ENCODE measurements at places on chromosomes 12 and 14.

- no peak for DNase-seq
Observed at GRCh38 chr14:88746052-88746451, 46.7 kb downstream of the EML5 start.

- no peak for DNase-seq
Observed at GRCh38 chr12:113244478-113244958, 23.3 kb downstream of the TPCN1 start.

- DNase-seq, result no peak
Observed at GRCh38 chr14:32662211-32662610, 276.5 kb upstream of the NPAS3 start.

DNA sequence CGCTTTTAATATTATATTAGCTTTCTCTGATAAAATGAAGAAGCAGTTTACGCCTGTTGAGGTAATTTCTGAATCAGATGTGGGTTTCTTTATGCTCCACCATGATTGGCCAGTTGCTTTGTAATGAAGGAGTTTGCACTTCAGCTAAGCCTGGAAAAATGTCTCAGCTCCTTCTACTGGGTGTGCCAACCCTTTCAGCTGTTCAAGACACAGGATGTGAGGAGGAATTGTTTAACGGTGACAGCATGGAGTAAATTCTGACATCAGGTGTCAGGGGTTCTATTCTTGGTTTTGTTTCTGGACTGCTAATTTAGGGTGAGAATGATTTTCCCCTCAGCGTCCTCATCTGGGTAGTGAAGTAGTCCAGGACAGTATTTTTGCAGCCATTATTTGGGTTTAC is 43.5 kb downstream of the FLRT2 start:
- DNase-seq, result no peak

DNA sequence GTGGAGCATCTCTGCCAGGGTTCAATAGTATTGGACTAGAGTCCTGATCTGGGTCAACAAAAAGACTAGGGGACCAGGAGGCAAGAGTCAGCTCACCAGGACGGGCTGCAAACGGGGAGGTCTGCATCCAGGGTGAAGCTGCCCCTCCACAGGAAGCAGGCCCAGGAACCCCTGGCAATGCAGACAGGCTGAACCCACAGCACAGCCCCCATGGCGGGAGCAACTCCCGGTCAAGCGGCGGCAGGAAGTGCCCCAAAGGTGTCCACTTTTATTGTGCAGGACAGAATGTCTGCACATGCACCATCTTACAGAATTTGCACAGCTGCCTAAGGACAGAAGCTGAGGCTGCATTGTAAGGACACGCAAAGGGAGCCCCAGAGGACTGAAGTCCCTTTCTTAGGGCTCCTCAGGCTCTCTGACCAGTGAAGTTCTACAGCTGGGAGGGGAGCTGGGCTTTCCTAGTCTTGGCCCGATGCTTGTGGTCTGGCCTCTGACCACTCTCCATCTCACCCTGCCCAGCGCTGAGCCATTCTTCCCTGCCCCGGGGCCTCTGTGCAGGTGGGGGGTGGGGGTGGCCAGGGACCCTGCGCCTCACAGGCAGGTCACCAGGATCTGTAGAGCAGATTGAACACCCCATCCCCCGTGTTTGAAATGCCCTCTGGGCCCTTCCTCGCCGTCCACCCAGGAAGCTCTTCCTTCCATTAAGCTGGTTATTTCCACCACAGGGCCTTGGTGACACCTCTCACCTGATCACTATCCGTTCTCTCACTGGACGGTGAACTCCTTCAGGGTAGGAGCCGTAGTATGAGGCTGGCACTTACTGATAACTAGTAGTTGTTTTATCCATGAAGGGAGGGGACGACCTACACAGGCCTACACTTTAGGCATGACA is 75.9 kb downstream of the NINJ2 start:
- no peak for DNase-seq

- DNase-seq, result peak; percentile 12
Observed at GRCh38 chr12:117100251-117100650, 1.0 kb upstream of the TESC start.

DNA sequence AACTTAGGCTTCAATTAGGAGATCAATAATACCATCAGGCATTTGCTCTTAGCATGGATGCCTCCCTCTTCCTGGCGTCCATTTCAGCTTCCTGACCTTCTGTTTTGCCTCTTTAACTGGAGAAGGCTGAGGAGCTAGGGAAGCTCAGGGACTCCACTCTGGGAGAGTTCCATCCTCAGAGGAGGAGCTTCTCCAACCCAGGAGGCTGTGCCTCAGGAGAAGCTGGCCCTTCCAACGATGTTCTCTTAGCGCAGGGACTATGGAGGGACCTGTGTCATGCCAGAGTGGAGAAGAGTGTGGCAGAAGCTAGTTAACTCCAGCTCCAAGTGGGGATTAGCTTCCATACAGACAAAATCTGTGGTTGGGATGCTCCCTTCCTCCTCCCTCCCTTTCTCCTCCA is 58.0 kb downstream of the KCNA5 start:
- DNase-seq, result no peak

GRCh38 chr14:104534036-104534435 is 45.5 kb upstream of the C14orf180 start:
- no peak for DNase-seq

GRCh38 chr12:52439420-52439819 is 5.2 kb upstream of the KRT75 start:
- no peak for DNase-seq

GRCh38 chr14:105152794-105153241 is 15.8 kb downstream of the JAG2 start:
- DNase-seq, result peak; percentile 0

DNA sequence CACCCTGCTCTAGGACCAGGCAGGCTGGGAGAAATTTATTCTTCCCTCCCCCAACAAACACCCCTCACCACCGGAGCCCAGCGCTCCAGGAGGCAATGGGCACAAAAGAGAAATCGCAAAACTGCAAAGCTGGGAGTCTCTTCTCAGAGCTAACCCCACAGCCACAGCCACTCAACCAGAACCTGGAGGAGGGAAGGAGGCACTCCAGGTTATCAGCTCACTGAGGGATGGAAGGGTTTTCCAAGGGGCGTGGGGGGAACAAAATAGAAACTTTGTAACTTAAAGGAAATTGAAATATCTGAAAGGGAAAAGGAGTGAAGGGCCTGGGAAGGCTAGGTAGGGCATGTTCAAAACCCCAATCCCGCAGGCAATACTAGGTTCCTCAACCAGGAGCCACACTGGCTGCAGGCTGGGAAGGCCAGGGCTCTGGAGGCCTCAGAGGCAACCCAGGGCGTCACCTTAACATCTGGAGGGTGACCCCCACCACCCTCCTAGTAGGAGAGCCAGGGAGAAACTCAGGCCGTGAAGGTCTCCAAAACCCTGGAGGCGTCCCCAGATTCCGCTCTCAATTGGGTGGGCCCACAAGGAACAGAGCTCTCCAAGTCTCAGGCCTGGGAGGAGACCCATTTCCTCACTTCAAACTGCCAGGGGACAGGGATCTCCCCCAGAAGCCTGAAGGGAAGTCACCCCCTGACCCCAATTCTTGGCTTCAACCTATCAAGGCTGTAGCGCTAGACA is 3.2 kb downstream of the KDM2B start:
- DNase-seq, result no peak

- DNase-seq, result no peak
Observed at GRCh38 chr12:1469070-1469469, 125.3 kb downstream of the FBXL14 start.

GRCh38 chr12:98211909-98212695 is 303.3 kb upstream of the TMPO start:
- DNase-seq, result no peak

- DNase-seq, result no peak
Observed at GRCh38 chr12:14853961-14854360, 10.6 kb upstream of the ART4 start.

DNA sequence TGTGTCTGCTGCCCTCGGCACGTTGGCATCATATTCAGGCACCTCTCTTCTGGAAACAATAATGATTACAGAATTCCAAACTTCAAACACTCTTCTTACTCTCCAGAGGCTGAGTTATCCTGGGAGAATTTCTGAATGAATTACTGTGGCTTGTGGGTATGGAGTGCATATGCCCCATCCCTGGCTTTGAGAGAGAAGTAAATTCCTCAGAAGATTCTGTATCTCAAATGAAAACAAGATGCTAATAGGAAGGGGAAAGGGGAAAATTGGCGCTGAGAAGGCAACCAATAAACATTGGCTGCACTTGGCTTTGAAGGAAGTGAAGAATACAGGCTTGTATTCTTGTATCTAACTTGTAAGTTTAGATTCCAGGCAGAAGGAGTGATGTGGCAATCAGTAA is 132.0 kb upstream of the NOVA1 start:
- DNase-seq, result no peak

DNA sequence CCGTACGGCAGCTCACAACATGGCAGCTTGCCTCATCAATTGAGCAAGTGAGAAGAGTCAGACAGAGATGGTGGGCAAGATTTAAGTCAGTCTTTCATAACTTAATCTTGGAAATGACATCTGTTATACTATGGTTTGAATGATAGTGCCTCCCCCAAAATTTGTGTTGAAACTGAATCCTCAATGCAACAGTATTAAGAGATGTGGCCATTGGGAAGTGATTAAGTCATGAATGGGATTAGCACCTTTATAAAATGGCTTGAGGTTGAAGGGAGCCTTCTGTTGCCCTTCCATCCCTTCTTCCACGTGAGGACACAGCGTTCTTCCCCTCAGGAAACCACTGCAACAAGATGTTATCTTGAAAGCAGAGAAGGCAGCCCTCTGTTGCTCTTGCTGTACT is 124.2 kb downstream of the C12orf75 start:
- no peak for DNase-seq

DNA sequence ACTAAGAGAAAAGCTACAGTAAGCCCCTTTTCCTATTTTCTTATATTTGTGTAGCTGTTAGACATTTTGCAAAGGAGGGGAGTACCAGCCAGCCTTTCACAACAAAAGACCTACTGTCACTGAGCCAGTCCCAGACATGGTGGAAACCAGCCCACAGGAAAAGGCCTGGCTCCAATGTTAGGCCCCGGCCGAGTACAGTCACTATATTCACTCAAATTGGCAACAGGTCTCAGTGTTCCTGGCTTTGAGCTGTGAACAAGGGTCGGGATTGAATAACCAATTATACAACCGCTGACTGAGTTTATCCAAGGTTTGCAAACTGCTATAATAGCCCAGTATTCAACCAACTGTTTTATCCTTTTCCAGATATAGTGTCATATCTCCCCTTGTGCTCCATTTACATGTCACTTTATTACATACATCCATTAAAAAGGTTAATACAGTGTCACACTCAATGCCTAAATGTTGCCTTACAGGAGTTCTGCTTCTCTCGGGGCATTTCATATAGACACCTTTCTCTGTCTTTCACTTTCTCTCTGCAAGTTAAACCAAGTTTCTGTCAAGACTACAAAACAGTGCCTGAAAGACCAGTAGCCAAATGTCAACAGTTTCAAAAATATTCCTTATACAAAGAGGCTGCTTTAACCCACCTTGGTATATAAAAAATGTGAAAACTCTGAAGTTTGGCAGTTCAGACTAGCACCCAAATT is 178.1 kb downstream of the SOX5 start:
- no peak for DNase-seq

GRCh38 chr14:54814076-54814475 is 88.5 kb downstream of the GCH1 start:
- peak; percentile 52 for DNase-seq

DNA sequence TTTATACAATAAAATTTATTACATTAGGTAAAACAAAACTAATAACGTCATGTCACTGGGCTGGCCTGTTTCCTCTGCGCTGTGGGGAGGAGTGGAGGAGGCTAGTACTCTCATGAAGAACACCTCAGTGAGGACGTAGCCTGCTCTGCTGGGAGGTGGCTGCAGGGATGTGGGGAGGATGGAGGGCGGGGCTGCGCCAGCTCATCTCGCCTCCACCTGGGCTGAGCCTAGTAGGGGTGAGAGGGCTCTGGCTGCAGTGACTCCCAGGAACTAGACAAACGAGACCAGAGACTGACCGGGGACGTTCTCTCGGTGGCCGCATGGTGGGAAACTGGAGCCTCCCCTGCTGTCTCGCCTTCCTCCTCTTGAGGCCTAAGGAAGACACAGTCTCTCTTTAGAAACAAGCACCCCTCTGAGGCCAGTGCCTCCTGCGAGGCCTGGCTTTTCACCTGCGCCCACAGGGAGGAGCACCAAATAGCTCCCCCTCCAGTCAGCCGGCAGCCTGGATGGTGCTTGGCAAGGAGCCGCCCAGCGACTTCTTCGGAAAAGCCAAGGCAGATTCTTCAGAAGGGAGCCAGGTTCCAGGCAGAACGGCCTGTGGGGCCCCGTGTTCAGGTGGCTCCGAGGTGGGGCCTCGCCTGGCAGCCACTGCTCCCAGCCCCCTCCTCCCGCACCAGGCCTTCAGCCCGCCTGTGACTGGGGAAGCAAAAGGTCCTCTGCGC is 62.4 kb downstream of the PLEKHG3 start:
- DNase-seq, result no peak

GRCh38 chr14:99524091-99524661 is 43.0 kb downstream of the CCNK start:
- DNase-seq, result no peak

- DNase-seq, result no peak
Observed at GRCh38 chr14:23101213-23101970, 3.4 kb downstream of the CIROP start.

- DNase-seq, result no peak
Observed at GRCh38 chr12:104010121-104010520, 39.9 kb downstream of the GLT8D2 start.

DNA sequence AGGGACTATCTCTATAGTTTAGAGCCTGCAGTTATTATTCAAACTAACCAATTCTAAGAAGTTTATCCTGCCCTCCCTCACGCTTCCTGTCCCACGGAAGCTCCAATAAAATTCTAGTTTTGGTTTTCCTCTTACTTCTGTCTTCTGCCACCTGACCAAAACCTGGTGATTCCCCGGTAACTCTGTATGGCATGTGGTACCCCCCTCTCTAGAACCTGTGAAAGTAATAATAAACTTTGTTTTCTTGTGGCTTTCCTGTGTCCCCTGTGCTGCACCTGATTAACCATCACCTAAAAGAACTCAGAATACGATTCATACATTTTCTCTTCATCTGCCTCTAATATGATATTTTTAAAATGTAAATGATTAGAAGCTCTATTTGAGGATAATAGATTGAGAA is 379.8 kb downstream of the APAF1 start:
- DNase-seq, result no peak

GRCh38 chr14:71606064-71606463 is 326.2 kb upstream of the RGS6 start:
- peak; percentile 18 for DNase-seq

DNA sequence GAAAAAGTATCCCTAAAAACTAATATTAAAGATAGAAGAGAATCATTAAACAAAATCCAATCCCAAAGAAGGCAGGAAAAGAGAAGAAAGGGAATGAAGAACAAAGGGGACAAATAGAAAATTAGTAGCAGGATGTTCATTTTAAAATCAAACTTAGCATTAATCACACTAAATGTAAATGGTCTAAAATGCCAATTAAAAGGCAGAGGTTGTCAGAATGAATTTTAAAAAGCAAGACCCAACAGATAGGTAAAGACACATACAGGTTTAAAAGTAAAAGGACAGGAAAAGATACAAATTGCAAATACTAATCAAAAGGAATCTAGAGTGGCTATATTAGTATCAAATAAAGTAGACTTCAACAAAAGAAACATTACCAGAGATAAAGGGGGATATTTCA is 12.5 kb downstream of the DDHD1 start:
- DNase-seq, result no peak

GRCh38 chr14:70882776-70883492 is 24.3 kb upstream of the PCNX1 start:
- DNase-seq, result no peak

- DNase-seq, result no peak
Observed at GRCh38 chr12:5716976-5717375, 228.1 kb downstream of the ANO2 start.

GRCh38 chr12:45731190-45731775 is 1.8 kb downstream of the ARID2 start:
- no peak for DNase-seq
